ENCODE measurements at places on chromosomes 5 and 9. TPM values are rescaled to one million over a fixed set of nuclear protein-coding genes. Genes with fewer than 3 reads are reported as not detected.

The PCDHGA2 gene
- 0.66 TPM for total RNA-seq

The NMUR2 gene
- 0.06 TPM for total RNA-seq

The MSMP gene
- total RNA-seq = not detected

The SPINK13 gene
- not detected for total RNA-seq

The NOL8 gene
- total RNA-seq = 32.4 TPM

The SLIT3 gene
- total RNA-seq = 21.9 TPM

The ADAMTS6 gene
- total RNA-seq = 0.11 TPM

The LHX3 gene
- total RNA-seq = 0.09 TPM

The REEP2 gene
- 7.5 TPM for total RNA-seq

The PCDHA1 gene
- 0.10 TPM for total RNA-seq

The GRIN1 gene
- total RNA-seq = 0.34 TPM
